Stimulated activated CD4-positive, alpha-beta T cell treated with anti-CD3 and anti-CD28 coated beads, Interleukin-15, amount 100 ng/mL, for 48 hours (primary cell): ENCODE measurements at places on chromosomes 3 and 15.

- DNase-seq, result no peak
Measured at GRCh38 chr15:93257920-93258319, 168.9 kb upstream of the RGMA start.

DNA sequence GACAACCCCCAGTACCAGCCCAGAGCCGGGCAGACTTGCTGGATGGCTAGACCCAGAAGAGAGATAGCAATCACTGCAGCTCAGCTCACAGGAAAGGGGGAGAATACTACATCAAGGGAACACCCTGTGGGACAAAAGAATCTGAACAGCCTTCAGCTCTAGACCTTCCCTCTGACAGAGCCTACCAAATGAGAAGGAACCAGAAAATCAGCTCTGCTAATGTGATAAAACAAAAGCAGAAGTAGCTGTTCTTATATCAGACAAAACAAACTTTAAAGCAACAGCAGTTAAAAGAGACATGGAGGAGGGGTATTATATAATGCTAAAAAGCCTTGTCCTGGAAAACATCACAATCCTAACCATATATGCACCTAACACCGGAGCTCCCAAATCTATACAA, 283.3 kb downstream of the KLF13 start:
- no peak for DNase-seq

- no peak for DNase-seq
Measured at GRCh38 chr3:36444909-36445308, 64.6 kb downstream of the STAC start.

- DNase-seq, result no peak
Measured at GRCh38 chr3:10280177-10280529, 12.6 kb downstream of the GHRL start.

DNA sequence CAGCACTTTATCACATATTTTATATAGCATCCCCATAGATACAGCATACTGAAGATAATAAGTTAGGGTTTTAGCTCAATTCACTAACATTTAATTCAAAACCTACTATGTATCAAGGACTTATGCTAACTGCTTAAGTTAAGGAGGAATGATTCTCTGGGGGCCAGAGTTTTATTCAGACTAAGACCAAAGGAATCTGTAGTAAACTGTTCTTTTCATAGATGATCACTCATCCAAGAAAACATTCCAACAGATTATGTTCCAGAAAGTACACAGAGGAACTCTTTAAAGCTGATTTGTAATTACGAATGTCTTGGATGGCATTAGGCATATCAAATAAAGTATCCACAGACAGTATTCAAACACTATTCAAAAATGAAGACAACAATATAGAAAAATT, 226.4 kb downstream of the SCAPER start:
- no peak for DNase-seq

DNA sequence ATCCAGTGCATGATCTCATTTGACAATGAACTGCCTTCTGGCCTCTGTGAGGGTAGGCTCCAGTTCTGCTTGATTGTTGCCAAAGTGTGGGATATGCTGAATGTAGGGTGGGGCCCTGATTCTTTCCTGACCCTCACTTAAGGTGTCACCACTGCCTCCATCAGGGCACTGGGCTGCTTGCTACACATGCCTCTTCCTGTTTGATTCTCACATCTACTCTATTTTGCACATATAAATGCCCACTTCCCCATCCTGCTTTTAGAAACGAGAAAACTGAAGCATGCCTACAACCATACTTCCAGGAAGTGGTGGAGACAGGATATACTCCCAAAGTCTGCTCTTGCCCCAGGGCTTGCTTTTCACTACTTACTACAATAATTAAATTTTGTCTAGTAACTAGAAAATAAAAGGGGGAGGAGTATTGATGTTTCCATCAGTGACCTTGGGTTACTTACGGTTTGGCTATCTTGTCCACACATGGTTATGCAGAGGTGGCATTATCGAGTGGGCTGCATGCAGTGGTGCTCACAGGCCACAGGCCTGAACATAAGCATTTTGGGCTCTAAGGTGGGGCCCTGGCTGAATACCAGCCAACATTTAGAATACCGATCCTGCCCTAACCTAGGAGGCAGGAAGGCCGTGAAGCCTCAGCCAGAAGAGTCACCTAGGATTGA, 6.7 kb downstream of the ZDHHC3 start:
- DNase-seq, result no peak

DNA sequence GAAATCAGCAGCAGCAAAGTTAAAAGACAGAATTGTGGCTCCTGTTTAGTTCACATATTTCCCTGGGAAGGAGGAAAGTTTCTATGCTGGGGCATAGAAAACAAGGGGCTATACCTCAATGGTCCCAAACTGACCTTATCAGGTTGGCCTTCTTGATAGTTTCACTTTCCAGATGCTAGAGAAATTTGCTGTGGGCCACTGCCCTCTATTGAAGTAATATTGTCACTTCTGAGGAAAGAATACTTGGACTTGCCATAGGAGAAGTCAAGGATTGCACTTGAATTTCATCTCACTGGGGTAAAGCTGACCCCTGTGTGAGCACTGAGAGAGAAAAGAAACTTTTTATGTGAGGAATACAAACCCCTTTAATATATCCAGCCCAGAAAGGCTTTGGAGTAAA, 49.3 kb upstream of the XCR1 start:
- no peak for DNase-seq

DNA sequence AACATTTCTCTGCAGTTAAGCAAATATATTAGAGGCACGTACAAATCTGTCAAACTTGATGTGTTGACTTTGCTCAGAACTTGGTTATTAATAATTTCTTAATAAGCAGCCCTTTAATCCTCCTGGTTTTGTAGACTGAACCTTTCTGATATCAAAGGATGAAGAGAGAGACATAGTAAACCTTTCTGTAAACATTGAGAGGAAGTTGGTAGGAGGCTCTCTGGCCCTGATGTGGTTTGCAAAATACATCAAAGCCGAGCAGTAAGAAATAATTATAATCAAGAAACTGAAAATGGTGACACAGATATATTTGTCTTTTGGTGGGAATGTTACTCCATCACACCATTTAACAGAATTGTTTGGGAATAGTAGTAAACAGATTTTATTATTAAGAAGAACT, 111.9 kb downstream of the OXSM start:
- DNase-seq, result no peak

GRCh38 chr15:86644339-86644738, 564.7 kb downstream of the AGBL1 start:
- no peak for DNase-seq

GRCh38 chr3:177611752-177612334, 414.6 kb upstream of the TBL1XR1 start:
- no peak for DNase-seq

DNA sequence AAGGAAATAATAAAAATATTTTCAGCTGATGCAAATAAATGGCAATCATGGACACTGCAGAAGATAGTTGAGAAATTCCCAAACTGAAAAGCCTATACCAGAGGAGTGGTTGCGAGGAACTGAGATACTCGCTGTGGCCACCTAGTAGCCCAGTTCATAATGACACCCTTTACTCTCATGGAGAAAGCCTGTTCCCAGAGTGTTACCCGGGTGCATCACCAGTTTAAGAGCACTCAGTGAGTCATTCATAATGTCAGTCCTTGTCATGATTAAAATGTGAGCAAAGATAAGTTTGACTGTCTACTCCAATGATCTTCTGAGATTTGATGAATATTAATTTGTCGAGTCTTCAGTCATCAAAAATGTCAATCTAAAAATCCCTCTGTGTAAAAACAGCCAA, 138.4 kb upstream of the LRRC3B start:
- no peak for DNase-seq

DNA sequence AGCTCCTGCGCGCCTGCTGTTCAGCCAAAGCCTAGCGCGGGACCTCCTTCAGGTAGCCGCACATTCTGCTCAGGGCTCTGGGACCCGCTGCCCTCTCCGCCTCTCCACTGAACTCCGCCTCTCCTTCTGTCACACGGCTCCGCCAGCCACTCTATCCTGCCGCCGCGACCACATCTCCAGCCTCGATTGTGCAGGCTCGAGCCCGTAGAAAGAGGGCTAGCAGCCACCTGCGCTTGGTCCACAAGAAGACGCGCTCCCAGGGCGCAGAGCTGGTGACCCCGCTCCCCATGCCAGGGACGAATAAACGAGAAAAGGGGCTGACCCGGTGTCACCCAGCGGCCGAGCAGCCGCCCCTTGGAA, 1.1 kb upstream of the VIPR1 start:
- no peak for DNase-seq

DNA sequence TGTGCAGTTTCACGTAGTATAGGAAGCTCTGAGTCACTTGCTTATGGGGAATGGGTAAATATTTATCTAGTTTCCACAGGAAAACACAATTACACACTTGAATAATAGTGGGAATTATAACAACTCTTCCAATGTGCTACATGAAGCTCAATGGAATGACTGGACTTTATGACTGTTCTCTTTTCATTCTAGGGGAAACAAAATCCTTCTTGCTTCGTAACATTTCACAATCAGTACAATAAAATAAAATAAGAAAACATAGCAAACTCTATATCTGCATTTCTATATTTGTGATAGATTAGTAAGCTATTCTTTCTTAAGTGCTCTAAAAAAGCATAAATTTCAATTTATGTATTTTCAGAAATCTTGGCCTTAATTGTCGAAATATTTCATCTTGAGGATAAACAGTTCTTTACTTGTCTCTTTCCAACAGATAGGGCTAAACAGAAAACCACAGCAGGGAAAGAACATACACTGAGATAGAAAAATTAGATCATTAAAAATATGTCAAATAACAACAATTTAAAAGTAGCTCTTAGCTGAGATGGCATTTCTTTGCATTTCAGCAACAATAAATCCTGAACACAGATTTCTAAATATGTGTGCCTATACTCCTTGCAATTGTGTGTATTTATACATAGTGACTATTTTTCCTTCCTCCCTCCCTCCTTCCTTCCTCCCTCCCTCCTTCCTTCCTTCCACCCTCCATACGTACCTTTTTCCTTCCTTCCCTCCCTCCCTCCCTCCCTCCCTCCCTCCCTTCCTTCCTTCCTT, 395.5 kb upstream of the KCNMB2 start:
- no peak for DNase-seq

- no peak for DNase-seq
Measured at GRCh38 chr15:74426404-74427281, 7.1 kb downstream of the SEMA7A start.

- no peak for DNase-seq
Measured at GRCh38 chr3:178512647-178513046, 23.6 kb upstream of the KCNMB2 start.

DNA sequence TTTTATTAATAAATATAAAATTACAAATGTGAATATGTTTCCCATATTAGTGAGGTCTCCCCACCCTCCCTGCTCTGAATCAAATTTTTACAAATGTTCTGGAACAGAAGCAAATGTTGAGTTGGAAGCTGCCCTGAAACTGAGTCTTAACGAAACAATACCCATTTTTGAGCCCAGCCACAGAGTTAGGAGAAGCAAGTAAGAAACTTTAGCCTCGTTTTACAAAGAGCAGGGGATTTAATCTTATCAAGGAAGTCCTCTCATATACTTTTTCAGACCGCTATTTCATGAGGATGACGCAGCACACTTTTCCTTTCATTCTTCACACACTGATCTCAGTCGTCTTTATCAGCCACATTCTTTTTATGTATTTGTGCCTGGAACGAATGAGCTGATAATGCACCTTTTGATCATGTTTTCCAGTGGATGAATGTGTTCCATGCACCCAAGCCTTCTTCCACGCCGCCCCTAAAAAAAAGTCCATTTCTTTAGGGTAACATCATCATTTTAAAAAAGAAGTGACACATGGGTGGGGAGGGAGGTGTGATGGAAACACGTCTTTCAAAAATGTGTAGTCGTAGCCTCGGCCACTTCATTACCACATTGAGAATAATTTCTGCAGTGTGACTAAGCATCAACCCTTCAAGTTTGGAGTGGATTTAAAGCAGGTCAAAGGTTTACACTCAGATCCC, 48.1 kb downstream of the SETMAR start:
- peak; percentile 30 for DNase-seq

- DNase-seq, result no peak
Measured at GRCh38 chr15:96296264-96296663, 34.2 kb upstream of the NR2F2 start.

DNA sequence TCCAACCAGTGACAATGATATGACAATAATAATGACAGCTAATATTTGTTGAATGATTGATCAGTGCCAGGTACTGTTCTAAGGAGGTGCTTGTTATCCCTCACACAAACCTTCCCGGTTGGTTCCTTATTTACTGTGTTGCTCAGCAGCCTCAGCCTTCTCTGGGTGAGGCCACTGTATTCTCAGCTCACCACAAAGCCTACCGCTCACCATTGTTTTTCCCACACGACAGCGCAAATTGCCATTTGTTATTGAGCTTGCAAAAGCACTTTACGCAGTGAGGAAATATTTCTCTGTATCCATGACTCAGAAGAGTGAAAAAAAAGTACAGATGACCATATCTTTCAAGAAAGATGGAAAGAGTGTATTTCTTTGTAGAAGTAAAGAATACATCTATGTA, 49.5 kb upstream of the PDZRN3 start:
- no peak for DNase-seq

DNA sequence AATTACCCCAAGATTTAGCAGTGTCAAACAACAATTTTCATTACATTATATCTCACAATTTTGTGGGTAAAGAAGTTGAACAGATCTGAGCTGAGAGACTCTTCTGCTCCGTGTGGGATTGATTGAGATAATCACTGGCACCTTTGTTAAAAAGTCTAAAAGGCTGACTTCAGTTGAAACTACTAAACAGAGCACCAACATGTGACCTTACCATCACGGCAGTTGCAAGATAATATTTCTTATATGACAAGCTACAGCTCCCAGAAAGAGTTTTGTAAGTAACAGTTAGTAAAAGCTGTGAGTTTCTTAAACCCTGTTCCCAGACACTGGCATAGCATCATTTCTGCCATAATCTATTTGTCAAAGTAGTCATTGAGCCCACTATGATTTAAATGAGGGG, 25.0 kb downstream of the CGGBP1 start:
- no peak for DNase-seq

GRCh38 chr3:157390713-157391515, 45.7 kb upstream of the PTX3 start:
- DNase-seq, result no peak

- DNase-seq, result no peak
Measured at GRCh38 chr3:31985831-31986230, 4.3 kb downstream of the ZNF860 start.

- DNase-seq, result no peak
Measured at GRCh38 chr3:45181496-45181895, 35.3 kb upstream of the CDCP1 start.

- DNase-seq, result no peak
Measured at GRCh38 chr15:91992945-91993344, 139.4 kb downstream of the SLCO3A1 start.

GRCh38 chr15:43900996-43901395, 74.2 kb downstream of the WDR76 start:
- DNase-seq, result no peak
